Amniotic epithelial cell (primary cell): ENCODE measurements at places on chromosomes 2 and 18.

- DNase-seq = no peak
Observed at GRCh38 chr2:204890680-204891079, 345.4 kb downstream of the PARD3B start.

DNA sequence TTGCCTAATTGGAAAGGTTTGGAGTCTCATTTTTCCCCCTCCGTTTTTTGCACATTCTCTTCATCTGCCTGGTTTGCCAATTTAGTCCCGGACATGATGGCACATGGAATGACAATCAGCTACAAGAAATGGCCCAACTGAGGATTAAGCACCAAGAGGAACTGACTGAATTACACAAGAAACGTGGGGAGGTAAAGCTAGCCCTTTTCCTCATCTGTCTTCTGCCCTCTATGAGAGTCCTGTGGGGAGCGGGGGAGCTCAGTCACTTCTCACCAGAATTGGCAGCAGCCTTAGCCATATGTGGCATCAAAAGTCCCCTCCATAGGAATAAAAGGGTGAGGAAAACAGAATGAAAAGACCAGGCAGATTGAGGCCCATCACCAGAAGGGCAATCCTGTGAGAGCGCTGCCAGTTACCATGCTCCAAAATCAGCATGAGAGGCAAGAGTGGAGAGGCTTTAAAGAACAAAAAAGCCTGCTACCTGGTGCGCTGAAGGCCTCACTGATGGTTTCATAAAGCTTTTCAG, 11.6 kb downstream of the ATG16L1 start:
- no peak for DNase-seq

GRCh38 chr2:178244777-178245176, 50.5 kb downstream of the OSBPL6 start:
- DNase-seq = no peak

DNA sequence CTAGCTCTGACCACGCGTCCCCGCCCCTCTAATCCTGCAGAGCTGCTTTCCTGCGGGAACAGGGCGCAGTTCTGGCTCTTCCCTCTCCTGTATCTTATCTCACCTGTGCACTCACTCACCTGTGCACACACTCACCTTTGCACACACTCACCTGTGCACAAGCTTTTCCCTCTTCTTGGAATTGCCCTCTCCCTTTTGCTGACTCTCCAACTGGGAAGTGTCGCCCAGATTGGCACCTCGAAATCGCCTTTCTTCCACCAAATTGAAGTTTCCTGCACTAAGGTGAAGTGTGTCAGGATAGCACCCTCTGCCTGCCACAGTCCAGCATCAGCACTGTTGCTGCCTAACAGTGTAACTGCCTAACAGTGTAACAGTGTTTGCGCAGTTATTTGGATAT, 566 bp upstream of the CMPK2 start:
- peak; percentile 42 for DNase-seq

DNA sequence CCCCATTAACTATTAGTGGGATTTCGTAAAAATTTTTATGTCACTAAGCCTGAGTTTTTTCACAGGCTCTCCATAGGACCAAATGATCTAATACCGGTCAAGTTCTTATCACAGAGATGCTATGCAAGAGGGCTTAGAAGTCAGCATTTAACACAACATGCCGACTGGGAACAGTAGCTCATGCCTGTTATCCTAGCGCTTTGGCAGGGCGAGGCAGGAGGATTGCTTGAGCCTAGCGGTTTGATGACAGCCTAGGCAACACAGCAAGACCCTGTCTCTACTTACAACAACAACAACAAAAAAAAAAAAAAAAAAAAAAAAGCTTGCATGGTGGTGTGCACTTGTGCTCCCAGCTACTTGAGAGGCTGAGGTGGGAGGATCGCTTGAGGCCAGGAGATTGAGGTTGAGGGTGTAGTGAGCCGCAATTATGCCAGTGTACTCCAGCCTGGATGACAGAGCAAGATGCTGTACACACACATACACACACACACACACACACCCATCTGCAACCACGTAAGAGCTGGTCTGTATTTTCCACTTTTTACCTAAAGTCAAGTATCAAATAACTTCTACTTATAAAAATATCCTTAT, 67.6 kb upstream of the FAM124B start:
- peak; percentile 48 for DNase-seq

DNA sequence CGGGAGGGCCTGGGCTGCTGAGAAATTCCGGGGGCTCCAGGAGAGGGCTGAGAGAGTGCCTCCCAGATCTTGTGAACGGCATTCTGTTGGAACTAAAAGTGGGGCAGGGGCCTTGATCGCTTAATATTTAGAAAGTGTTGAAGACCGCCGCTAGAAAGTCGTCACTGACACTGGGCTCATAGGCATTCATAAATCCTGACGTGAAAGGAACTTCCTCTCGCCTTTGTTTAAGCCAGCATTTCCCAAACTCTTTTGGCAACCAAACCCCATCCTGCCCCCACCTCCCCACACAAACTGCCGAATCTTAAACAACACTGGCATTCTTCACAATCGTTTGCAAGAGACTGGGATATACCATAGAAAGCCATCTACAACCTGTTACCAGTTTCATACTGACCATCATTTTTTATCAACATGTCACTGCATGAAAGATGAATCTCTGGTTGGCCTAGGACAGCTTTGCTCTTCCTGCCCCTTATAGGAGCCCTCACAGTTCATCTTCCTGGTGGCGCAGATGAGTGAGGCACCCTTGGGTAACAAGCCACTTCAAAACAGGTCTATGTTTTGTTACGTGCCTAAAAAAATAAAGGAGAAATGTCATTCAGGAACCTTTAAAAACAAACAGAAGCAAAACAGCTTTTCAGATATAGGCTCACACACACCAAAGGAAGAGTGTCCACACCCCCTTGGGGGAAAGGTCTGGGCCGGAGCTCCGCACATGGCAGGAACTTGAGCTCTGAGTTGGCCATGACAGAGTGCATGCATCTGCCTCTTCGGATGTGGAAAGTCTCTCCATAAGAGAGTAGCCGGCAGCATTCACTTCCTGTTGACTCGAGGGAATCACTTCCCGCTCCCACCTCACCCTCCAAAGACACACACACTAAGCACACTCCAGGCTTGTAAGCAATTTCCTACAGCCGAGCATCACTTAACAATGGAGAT, 13.0 kb downstream of the MTERF4 start:
- no peak for DNase-seq

DNA sequence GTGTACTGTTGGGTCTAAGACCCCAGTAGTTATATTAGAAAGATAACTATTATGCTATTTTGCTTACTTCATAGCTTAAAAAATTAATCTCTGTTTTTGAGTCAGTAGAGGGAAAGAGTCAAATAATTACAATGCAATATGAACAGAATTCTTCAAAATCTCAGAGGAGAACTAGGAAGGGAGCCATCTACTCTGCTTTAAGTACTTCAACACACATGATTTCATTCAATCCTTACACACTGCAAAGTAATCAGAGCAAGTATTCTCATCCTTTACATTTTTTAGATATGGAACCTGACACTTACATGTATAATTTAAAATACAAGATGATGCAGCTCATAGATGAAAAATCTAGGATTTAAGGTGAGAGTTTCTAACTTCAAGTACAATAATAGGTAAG, 27.7 kb downstream of the COL5A2 start:
- DNase-seq = no peak

DNA sequence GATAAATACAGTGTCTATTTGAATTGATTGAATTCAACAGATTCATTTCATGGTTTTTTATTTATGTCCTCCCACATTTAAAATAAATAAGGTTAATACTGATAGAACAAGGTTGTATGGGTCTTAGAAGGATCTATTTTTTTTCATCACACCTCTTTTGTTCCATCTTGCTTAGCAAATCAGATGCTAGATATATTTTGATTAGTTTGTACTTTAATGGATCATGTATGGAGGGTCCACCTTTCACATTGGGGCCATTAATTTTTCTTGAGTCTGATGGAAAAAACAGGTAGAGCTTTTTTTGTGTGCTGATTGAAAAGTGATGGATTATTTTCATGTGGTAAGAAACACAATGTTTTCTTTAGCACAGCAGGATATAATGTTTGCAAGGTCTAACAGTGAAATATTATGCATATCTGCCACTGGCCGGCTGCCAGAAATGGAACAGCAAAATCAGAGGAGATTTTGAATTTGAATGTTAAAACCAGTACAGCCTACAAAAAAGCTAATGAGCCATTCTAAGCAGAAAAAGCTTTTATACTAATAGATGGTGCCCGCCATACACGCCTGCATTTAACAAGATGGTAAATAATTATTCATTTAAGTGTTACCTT, 188.1 kb upstream of the ETAA1 start:
- peak; percentile 7 for DNase-seq

GRCh38 chr2:240831594-240832204, 11.7 kb upstream of the KIF1A start:
- DNase-seq = no peak

DNA sequence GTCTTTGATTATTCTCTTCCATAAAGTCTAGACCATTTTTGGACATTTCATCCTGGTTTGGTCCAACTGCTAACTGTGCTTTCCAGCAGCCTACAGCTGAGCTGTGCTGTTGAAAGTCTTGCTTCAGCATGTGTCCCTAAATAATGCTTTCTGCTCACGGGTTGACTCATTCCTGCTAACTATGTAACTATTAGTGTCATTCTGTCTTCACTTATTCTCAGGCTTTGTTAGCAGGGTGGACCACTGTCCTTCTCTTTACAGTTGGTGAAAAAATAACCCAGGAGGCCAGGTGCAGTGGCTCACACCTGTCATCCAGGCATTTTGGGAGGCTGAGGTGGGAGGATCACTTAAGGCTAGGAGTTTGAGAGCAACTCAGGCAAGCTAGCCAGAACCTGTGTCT, 8.9 kb downstream of the ADAM23 start:
- DNase-seq = no peak

DNA sequence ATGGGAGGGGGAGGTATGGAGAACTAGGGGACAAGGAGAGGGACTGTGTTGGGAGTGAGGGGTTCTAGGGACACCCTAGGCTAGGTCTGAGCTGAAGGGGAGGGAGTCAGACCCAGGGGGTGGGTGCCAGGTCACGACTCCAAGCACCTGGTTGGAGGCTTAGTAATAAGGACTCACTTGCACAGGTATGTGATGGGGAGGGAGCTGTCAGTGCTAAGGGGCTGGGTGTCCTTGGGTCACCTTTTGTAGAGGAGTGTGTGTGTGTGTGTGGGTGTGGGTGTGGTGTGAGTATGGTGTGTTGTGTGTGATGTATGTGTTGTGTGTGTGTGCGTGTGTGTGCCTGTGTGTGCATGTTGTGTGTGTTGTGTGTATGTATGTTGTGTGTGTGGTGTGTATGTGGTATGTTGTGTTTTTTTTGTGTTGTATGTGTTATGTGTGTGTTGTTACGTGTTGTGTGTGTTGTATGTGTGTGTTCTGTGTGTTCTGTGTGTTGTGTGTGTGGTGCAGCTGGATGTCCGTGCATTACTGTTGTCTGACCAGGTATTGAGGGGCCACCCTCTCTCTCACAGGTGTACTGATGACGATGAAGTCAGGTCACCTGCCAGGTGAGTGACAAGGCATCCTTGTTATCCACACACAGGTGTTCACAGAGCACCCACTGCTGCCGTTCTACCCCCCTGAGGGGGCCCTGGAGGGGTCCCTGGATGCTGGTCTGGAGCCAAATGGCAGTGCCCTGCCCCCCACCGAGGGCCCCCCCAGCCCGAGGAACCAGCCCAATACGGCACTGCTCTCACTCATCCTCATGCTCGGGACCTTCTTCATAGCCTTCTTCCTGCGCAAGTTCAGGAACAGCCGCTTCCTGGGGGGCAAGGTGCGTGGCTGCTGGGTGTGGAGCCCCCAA, 9.8 kb downstream of the SLC4A3 start:
- no peak for DNase-seq

- no peak for DNase-seq
Observed at GRCh38 chr18:7369006-7369405, 138.1 kb downstream of the LRRC30 start.

- no peak for DNase-seq
Observed at GRCh38 chr2:34912084-34912483, 1313.0 kb upstream of the FAM98A start.

- peak; percentile 59 for DNase-seq
Observed at GRCh38 chr2:42569116-42569711, 782 bp downstream of the MTA3 start.

DNA sequence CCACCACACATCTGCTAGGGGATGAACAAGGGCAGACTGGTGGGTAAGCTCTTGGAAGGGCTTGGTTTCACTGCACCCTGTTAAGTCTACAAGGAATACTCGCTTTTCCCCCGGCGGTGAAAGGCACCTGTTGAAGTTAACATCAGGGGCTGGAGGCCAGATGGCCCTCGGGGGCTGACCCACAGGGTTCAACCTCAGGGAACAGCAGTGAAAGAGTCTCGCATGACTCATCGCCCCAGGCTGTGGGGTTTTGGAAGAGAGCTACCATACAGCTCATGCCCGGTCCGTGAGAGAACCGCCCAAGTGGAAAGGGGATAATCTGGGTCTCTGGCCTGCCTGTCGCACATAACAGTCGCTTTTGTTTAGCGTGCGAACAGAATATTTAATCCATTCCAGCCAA, 748.0 kb downstream of the DPP10 start:
- DNase-seq = no peak

DNA sequence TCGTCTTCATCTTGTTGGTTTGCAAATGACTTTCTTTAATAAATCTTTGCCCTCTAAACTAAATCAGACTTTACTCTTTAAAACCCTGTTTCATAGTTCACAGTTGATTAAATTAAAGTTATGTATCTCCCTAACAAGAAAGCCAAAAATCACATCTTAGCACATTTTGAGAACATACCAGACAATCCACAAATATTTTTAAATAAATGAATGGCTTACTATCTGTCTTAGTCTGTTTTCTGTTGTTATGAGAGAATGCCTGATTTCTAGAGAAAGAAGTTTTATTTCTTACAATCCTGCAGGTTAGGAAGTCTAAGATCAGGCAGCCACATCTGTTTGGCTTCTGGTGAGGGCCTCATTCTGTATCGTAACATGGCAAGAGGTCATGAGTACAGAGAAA, 1090.2 kb upstream of the PIK3C3 start:
- DNase-seq = no peak

DNA sequence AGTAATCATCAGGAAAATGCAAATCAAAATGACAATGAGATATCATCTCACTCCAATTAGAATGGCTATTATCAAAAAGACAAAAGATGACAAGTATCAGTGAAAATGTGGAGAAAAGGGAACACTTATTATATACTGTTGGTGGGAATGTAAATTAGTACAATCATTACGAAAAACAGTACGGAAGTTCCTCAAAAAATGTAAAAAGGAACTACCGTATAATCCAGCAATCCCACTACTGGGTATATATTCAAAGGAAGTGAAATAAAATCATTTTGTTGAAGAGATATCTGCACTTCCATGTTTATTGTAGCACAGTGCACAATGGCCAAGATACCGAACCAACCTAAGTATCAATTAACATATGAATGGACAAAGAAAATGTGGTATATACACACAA, 52.4 kb upstream of the TEX51 start:
- no peak for DNase-seq

DNA sequence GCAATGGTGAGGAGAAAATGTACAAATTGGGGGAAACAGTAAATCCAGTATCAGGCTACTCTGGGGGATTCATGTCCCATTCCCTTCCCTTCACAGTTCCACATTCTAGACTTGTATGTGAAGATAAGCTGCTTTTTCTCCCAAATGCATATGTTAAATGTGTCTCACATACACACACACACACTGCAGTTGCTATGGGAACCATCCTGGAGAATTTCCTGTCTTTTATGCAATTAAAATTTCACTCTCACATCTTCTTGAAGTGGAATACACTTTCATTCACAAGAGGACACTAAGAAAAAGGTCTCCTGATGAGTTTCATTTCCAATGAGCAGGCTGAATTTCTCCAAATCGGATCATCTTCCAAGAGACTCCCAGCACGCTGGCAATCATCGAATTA, 366.0 kb downstream of the LRATD1 start:
- DNase-seq = no peak
